ENCODE measurements at places on chromosomes 16 and 17. TPM values are rescaled to one million over a fixed set of nuclear protein-coding genes. Genes with fewer than 3 reads are reported as not detected.

The KRTAP4-6 gene
- total RNA-seq, result not detected

DNA sequence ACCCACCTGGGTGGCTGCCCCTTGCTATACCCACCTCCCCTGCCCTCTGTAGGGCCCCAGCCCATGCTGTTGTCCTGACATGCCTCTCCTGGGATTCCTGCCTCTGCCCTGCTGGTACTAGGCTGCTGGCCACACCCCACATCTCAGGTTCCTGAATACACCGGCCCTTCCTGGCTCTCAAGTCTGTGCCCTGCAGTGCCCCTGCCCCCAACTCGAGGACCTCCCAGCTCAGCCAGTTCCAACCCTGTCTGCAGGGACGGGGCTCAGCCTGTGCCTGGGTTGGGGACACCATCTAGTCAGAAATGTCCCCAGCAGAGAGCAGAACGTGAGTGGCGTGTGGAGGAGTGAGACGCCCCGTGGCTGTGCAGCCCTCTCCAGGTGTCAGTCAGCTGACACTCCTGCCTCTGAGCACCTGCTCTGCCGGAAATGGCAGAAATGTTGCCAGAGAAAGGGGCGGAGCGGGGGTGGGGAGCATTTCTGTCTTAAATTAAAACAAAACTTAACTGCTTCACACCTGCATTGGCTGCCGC lies 28.7 kb downstream of the ACSF3 start:
- no peak overlapping the region for H3K4me3 ChIP-seq
- no peak overlapping the region for H3K27ac ChIP-seq
- peaks cover 40% of the 10 kb centered on the region for H3K36me3 ChIP-seq
- H3K4me1 ChIP-seq, result no peaks in the 10 kb centered on the region
- no peak for DNase-seq
- H3K27me3 ChIP-seq, result no peaks in the 10 kb centered on the region

DNA sequence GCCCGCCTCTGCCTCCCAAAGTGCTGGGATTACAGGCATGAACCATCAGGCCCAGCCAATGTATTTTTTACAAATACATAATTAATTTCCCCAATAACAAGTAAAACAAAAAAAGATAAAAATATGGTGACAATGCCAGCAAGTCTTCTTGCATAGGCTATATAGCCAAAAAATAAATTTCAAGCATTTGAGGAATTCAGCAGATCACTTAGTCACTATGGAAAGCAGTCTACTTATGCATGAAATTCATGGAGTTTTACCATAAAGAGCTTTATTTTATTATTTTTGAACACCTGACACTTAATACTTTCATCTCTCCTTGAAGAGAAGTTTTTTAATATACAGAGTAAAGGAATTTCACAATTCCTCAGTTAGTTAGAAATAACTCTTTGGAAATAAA lies 56.4 kb downstream of the BRIP1 start:
- H3K36me3 ChIP-seq, result no peaks in the 10 kb centered on the region
- no peak for DNase-seq
- H3K27ac ChIP-seq, result no peak overlapping the region
- H3K27me3 ChIP-seq, result no peaks in the 10 kb centered on the region
- H3K4me1 ChIP-seq, result no peaks in the 10 kb centered on the region

- no peak overlapping the region for H3K4me3 ChIP-seq
- DNase-seq, result no peak
- no peaks in the 10 kb centered on the region for H3K4me1 ChIP-seq
These were observed 21.6 kb downstream of the PLA2G10 start for GRCh38 chr16:14672403-14672971.

DNA sequence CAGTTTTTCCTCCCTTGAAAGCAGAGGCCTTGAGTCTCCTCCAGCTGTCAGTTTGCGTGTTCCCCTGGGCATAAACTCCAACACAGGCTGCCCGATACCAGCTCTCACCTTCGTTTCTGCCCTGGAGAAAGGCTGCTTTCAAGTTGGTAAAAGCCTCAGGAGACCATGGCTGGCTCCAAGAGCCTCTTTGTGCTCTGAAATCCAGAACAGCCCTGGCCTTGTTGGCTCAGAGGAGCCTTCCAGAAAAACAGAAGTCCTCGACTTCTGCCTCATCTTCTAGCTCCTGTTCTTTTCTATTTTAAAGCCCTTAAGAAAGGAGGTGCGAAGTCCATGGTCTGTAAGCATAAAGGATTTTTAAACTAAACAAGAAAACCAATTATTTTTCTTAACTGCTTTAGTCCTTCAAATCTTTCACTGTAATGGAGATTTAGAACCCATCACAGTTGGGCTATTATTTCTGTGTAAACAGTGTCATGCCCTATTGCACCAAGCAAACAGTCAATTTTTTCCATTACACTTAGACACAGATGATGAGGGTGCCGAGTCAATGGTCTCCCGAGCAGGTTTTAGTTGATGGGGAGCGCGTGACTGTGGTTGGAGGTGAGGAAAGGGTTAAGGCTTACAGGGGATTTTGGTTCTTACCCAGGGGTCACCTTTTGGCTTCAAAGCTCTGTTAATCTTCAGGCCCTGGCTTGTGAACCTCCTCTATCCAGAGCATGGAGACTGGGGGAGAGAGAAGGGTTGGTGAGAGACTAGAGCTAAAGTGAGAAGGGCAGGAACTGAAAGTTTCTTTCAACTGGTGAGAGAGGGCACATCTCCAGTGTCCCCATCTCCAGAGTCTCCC lies 212.8 kb downstream of the MSI2 start:
- H3K27me3 ChIP-seq, result no peaks in the 10 kb centered on the region
- H3K4me3 ChIP-seq, result no peak overlapping the region
- DNase-seq, result no peak
- H3K27ac ChIP-seq, result no peak overlapping the region
- peaks cover 7% of the 10 kb centered on the region for H3K4me1 ChIP-seq

The SLC5A11 gene
- not detected for total RNA-seq

The DNAAF1 gene
- total RNA-seq, result not detected

- H3K27me3 ChIP-seq, result no peaks in the 10 kb centered on the region
- peak overlapping the region; percentile 84 for H3K27ac ChIP-seq
- peak; percentile 85 for DNase-seq
- H3K4me3 ChIP-seq, result peak overlapping the region; percentile 99
- peaks cover 78% of the 10 kb centered on the region for H3K4me1 ChIP-seq
- no peaks in the 10 kb centered on the region for H3K36me3 ChIP-seq
These were observed 13.7 kb downstream of the RARA start for GRCh38 chr17:40322358-40323315.

DNA sequence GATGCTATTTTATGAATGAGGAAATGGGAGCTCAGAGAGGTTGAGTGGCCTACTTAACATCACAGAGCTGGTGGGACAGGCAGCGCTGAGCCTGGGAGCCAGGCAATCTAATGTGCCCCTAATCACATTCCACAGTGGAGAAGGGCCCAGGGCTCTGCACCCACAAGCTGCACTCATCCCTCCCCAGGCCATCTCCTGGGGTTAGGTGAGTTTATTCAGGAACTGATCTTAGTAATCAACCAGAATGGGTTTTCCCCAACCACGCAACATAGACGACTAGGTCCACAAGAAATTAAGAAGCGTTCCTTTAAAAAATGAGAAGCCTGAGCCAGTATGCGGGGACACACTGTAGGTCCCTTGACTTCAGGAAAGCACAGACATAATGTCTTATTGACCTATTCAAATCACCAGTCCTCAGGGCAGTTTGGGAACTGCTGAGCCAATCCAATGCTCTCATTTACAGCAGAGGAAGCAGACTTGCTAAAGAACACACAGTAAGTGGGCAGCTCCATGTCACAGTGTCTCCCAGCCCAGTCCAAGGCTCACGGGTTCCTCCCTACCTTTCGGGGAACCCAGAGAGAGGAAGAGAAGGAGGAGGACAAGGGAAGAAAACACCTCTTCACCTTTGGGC lies 2.3 kb downstream of the MPP3 start:
- H3K4me3 ChIP-seq, result no peak overlapping the region
- peaks cover 6% of the 10 kb centered on the region for H3K4me1 ChIP-seq
- peaks cover 23% of the 10 kb centered on the region for H3K36me3 ChIP-seq
- H3K27me3 ChIP-seq, result no peaks in the 10 kb centered on the region

DNA sequence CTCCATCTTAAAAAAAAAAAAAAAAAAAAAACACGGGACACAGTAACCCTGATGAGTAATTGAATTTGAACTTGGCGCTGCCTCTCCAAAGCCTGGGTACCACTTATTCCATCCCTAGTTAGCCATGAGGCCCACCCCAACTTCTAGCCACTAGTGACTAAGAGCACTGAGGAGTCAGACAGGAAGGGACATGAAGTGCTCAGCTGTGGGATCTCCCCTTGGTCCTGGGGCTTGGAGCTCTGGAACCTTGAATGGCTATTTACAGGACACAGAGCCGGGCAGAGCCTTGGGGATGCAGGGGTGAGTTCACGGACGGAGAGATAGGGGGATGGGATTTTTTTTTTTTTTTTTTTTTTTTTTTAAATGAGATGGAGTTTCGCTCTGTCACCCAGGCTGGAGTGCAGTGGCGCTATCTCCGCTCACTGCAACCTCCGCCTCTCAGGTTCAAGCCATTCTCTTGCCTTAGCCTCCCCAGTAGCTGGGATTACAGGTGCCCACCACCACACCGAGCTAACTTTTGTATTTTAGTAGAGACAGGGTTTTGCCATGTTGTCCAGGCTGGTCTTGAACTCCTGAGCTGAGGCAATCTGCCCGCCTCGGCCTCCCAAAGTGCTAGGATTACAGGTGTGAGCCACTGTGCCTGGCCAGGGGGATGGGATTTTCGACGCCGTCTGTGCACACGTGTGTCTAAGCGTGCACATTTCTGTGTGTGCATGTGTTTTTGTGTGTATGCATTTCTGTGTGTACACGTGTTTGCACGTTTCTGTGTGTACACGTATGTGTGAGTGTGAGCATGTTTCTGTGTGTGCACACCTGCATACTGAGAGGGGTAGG lies 20.4 kb upstream of the CIBAR2 start:
- DNase-seq, result no peak
- no peaks in the 10 kb centered on the region for H3K27me3 ChIP-seq
- H3K36me3 ChIP-seq, result no peaks in the 10 kb centered on the region
- H3K4me1 ChIP-seq, result peaks cover 47% of the 10 kb centered on the region

GRCh38 chr17:54937018-54937417 lies 31.4 kb downstream of the COX11 start:
- H3K27ac ChIP-seq, result no peak overlapping the region
- no peaks in the 10 kb centered on the region for H3K27me3 ChIP-seq
- peaks cover 47% of the 10 kb centered on the region for H3K36me3 ChIP-seq

The SLC13A2 gene
- not detected for total RNA-seq

DNA sequence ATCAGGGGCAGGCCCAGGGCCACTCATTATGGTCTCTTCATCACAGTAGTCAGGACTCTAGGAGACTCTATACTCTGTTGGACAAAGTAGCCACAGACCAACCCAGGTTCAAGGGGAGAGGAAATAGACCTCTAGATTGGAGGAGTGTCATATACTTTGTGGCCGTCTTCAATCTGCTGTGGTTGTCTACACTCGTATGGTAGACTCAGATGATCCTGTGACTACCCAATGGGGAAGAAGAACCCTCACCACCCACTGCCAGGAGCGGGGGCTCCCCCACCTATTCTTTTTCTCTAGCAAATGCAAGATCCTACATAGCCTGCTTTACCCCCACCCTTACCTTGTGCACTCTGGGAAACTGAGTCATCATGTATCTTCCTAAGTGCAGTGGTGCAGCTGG lies 80.5 kb downstream of the KSR1 start:
- no peak overlapping the region for H3K27ac ChIP-seq
- no peak for DNase-seq
- no peak overlapping the region for H3K4me3 ChIP-seq
- H3K27me3 ChIP-seq, result no peaks in the 10 kb centered on the region
- peaks cover 46% of the 10 kb centered on the region for H3K4me1 ChIP-seq

The DOC2A gene
- total RNA-seq, result not detected

The SPATA22 gene
- not detected for total RNA-seq

GRCh38 chr16:72013888-72014581 lies 5.5 kb downstream of the DHODH start:
- peaks cover 3% of the 10 kb centered on the region for H3K36me3 ChIP-seq
- H3K4me1 ChIP-seq, result no peaks in the 10 kb centered on the region
- DNase-seq, result no peak
- no peaks in the 10 kb centered on the region for H3K27me3 ChIP-seq

- H3K36me3 ChIP-seq, result peaks cover 71% of the 10 kb centered on the region
- H3K4me1 ChIP-seq, result no peaks in the 10 kb centered on the region
- H3K27ac ChIP-seq, result no peak overlapping the region
- H3K4me3 ChIP-seq, result no peak overlapping the region
These were observed 26.9 kb downstream of the POLR2A start for GRCh38 chr17:7511108-7511507.

DNA sequence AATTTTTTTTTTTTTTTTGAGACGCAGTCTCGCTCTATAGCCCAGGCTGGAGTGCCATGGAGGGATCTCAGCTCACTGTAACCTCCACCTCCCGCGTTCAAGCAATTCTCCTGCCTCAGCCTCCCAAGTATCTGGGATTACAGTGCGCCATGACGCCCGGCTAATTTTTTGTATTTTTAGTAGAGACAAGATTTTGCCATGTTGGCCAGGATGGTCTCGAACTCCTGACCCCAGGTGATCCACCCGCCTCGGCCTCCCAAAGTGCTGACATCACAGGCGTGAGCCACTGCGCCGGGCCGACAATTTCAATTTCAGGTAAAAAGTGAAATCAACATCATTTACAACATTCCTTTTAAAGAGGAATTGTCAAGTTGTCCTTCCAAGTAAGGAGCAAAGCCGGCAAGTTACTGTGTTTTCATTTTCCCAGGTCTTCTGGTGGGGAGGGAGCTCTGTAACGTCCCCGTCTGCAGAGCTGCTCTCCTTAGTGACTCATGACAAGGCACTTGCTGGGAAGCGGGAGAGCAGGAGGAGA lies 873 bp downstream of the NPLOC4 start:
- no peaks in the 10 kb centered on the region for H3K27me3 ChIP-seq
- no peak for DNase-seq
- H3K4me3 ChIP-seq, result peak overlapping the region; percentile 91

The PNMT gene
- total RNA-seq, result 3.1 TPM

The SIRT7 gene
- 41.3 TPM for total RNA-seq

DNA sequence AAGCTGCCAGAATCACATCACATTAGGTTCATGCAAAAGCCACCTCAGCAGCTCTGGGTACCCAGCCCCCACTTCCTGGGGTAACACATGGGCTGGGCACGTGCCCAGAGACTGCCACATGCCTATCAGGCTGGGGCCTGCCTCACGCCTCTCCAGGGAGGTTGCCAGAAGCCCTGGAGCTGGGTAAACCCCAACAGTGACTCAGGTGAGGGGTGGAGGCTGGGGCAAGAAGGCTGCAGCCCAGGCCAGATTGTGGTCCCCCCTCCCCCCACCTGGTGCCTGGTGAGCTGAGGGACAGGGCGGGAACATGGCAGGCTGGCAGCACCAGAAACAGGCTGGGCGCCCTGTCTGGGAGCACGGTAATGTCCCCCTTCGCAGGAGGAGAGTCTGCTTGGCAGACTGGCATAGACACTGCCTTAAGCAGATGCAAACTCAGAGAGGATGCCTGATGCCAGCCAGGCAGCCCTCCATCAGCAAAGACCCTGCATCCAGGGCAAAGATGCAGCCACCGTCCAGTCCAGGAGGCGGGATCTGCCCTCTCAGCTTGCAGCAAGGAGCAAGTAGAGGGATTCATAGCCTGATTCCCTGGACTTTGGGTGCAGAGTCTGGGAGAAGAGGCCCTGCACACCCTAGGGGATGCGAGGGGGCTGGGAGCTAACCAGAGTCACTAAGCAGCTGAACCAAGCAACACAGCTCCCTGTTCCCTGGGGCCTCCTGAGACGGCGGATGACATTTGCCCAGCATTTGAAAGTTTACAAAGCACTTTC lies 28.8 kb downstream of the NGFR start:
- DNase-seq, result no peak
- no peaks in the 10 kb centered on the region for H3K4me1 ChIP-seq
- no peak overlapping the region for H3K4me3 ChIP-seq
- H3K36me3 ChIP-seq, result no peaks in the 10 kb centered on the region
- H3K27ac ChIP-seq, result no peak overlapping the region

- H3K27ac ChIP-seq, result no peak overlapping the region
- no peak overlapping the region for H3K4me3 ChIP-seq
- no peaks in the 10 kb centered on the region for H3K36me3 ChIP-seq
- DNase-seq, result no peak
These were observed 677 bp downstream of the SLC13A2 start for GRCh38 chr17:28474111-28474531.

The PYCARD gene
- total RNA-seq, result 23.0 TPM

Data from thoracic aorta (tissue), 2 donors.